AG04449 (cell line): ENCODE measurements at places on chromosomes 3 and 15.

GRCh38 chr3:194675081-194675640 is 3.2 kb upstream of the LSG1 start:
- no peak for DNase-seq

- DNase-seq: no peak
Measured at GRCh38 chr3:126986001-126986400, 3.1 kb downstream of the PLXNA1 start.

GRCh38 chr15:48052946-48053345 is 67.8 kb upstream of the SLC24A5 start:
- no peak for DNase-seq

GRCh38 chr15:71777216-71777943 is 33.0 kb upstream of the NR2E3 start:
- DNase-seq: no peak

DNA sequence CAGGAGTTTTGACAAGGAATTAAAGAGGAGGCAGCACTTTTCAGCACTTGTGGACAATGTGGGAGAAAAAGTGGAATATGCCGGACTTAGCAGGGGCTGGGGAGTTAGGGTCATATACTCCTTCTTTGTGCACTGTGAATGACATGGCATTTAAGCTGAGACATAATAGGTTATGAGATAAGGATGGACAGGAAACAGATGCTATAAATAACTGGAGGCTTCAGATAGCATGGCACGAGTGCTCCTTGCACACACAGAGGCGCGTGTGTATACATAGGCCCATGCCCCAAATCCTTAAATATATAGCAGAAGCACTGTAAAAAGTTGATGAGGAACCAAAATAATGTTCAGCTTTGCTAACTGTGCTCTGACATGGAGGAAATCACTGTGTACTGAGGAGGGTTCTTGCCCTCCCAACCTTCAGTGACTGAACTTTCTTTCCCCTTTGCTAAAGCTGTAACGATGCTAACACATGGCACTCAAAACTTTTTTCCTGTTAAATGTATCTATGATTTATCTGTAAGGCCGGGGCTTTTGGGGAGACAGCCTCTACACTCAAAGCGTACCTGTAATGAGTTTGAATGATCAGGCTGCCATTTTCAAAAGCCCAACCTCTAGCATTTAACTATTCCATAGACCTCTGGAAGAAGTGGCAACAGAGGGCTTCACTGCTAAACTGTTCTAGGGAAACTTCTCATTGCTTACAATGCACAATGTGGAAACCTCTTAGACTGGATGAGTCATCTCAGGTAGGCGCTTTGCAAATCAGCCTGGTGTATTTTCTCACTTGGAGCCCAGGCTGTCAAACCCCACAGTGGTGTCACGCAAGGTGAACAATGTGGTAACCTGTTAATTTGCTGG is 784.6 kb downstream of the NR2F2 start:
- DNase-seq: no peak

DNA sequence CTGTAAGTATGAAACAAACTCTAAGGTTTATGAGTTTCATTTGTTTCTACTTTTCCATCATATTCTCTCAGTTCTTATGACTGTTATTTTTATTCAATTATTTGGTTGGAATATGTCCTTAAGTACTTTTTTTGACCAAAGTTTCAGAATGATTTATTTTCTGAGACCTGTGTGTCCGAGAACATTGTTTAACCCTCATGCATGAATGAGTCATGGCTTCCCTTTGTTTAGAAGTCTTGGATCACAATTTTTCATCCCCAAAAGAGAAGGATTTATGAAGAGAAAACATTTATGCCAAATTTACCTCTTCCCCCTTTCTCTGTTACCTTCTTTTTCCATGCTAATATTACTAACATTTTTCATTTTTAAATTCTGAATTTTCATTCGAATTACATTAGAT is 518.0 kb upstream of the NR2F2 start:
- DNase-seq: no peak

DNA sequence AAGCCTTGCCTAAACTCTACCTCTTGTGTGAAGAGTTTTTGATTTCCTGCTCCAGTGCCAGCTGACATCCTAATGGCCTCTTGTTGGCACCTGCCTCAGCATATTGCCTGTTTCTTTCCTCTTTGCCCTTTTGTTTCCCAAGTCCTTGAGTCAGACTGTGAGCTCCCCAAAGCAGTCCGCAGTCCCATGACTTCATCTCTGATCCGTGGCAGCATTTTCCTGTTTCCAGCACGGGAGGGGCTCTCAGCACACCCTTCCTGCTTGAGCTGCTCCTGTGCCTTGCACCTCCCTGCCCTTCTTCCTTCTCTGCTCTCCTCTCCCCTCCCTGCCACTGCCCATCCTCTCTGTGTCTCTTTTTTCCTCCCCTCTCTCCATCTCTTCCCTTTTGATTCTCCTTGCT is 179.6 kb downstream of the EPHB1 start:
- DNase-seq: no peak

DNA sequence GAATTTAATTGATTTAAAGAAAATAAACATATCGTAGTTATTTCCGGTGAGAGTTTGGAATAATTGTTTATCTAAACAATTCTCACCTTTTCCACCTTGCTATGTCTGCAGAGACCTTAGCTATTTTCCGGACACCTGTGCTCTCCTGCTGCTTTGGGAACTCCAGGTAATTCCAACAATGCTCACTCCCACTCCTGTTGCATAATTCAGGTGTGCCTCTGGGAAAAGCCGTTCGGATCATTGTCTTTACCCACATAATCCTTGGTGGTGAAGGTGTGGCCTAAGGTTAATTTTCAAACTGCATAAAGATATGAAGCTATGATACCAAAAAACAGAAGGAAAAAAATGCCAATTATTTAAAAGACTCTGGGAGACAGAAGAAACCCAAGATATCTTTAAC is 59.4 kb downstream of the LDHAL6B start:
- DNase-seq: no peak

DNA sequence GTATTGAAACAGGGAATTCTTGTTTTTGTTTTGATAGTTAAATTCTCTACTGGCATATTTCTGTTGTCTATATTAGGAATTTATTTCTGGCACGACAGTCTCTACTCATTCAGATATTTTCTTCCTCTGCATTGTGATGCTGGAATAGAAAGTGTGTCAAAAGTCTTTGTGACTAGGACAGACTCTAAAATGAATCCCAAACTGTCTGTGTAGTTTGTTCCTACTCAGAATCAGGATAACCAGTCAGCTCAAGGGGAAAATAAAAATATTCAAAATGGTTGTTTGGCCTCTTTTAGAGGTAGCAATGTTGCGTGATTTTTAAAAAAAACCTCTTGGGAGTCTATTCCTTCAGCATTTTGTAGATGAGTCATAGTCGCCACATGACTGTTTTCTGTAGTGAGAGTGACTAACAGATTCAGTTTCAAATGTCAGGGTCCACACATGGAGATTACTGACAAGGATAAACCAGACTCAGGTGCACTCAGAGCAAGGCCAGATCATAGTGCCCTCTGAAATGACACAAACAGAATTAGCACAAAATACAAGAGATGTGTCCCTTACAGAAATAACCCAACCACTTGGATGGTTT is 13.1 kb downstream of the SLC7A14 start:
- no peak for DNase-seq

DNA sequence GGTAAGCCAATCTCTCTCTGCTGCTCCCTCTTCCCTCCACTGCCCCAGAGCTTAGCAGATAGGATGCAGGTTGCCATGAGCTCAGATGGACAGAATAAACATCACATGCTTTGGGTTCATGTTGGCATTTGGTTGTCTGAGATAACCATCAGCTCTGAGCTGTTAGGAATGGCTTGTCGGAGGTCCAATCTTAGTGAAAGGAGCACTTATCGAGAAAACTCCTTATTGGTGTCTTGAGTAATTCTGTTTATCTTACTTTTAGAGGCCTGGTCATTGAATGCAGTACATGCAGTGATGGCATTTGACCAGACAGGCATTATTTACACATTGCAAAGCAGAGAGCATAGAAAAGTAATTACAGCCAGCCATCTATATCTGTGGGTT is 99.7 kb downstream of the CEMIP start:
- DNase-seq: no peak

GRCh38 chr15:55589287-55589686 is 1.1 kb upstream of the PYGO1 start:
- DNase-seq: no peak

DNA sequence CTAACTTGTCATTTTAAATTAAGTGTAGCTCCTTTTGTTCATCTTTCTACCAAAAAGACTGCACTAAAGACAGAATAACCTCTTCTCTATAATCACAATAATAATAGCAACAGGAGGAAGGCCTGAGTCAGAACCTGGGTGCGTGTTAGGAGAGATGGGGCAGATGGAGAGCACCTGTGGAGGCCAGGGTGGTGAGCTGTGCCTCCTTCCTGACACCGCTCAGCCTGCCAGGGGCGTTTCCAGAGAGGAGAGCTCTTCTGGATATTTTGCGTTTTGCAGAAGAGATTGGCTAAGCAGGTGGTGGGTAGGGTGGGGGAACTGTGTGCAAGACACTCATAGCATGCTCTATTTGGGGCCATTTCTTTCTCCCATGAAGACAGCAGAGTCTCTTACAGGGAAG is 83.5 kb downstream of the MEGF11 start:
- no peak for DNase-seq

- DNase-seq: no peak
Measured at GRCh38 chr3:197549261-197549885, 6.4 kb downstream of the BDH1 start.

GRCh38 chr3:151962352-151962751 is 88.9 kb downstream of the SUCNR1 start:
- DNase-seq: no peak

GRCh38 chr15:33448961-33449606 is 138.3 kb downstream of the RYR3 start:
- no peak for DNase-seq

DNA sequence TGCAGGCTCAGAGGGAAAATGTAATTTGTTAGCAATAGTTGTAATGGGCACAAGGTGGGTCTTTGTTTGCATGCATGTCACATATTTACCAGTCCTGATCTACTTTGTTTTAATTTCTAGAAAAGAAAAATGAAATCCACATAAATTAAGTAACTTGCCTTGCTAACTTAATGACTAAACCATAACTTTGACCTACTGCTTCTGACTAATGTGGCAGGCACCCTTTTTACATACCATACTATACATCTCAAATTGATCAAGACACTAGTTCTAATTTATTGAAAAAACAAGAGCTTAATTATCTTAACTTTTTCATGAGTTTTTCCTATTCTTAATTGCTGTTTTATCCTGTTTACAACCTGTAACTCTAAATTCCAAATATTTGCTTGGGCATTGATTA is 93.2 kb downstream of the ATP11B start:
- DNase-seq: no peak

GRCh38 chr3:171666516-171666915 is 143.8 kb downstream of the PLD1 start:
- no peak for DNase-seq

DNA sequence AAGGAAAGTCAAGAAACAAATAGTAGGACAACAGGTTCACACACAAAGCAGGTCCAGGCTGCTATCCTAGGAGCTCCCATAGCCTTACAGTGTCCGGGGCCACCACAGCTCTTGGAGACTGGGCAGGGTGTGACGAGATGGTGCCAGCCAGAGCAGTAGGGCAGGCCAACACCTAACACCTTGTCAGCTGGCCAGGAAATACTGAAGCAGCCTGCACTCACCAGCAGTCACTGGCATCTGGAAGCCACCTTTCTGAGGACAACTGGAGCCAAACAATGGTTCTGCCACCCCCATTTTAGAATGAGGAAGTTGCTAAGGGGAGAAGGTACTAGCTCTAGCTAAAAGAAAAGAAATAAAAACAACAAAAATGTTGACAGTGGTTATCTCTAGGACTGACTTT is 47.2 kb downstream of the CCDC12 start:
- no peak for DNase-seq

DNA sequence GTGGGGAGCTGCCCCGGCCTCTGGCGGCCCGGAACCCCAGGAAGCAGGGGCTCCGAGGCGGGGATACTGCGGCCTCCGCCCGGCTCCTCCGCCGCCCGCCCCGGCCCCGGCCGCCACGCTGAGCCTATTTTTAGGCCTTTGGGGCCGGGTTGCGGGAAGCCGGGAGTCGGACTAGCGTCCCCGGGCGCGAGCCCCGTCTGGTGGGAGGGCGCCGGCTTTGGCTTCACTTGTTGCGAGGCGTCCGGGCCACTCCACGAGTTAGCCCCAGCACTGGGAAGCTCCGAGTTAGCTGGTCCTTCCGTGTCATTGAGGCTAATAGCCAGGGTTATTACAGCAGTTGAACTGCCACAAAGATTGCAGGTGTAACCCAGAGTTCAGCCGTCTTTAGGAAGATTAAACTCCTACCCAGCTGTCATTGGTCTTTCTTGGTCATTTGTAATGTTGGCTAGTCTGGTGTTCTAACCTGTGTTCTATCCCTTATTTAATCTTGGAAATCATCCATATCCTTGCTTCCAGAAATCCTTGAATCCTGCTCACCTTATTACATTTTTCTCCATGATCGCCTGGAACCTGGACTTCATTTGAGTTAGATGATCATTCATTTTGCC is 791 bp downstream of the GYG1 start:
- no peak for DNase-seq

- no peak for DNase-seq
Measured at GRCh38 chr3:88311826-88312225, 162.1 kb downstream of the C3orf38 start.

DNA sequence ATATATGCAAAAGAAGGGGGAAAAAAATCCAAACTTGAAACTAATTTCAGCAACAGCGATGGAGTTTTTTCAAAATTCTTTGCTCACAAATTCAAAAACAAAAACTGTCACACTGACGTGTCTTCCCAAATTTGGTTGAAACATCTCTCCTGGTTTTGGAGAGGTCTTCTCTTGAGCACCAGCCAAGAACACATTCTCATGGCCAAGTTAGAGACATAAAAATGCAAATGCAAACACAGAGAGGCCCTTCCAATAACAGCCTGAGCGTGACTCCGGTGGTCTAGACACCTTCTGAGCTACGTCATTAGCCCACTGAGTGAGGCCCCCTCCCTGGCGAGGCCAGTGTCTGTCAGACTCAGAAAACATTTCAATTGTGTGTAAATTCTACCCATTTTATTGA is 436.0 kb upstream of the PROK2 start:
- peak; percentile 9 for DNase-seq

DNA sequence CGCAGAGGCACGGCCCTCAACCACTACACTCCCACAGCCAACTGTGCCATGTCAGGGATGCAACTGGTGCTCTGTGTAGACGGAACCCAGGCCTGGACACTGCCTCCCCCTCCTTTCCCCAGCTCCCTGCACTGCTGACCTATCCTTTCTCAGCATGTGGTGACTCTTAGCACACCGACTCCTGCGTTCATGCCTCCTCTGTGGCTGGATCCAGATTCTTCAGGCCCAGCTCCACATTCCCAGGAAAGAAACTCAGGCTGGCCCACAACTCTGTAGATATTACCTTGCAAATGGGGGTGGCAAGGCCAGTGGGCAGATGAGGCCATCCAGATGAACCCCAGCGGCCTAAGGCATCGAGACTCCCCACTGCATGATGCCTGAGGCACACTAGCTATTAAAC is 272.7 kb downstream of the OCA2 start:
- no peak for DNase-seq

- no peak for DNase-seq
Measured at GRCh38 chr3:56051052-56051451, 417.2 kb downstream of the ERC2 start.

- no peak for DNase-seq
Measured at GRCh38 chr15:101424984-101425383, 64.5 kb downstream of the PCSK6 start.
